Right cardiac atrium (tissue), 5 donors: ENCODE measurements at places on chromosomes 7 and 10. TPM values are rescaled to one million over a fixed set of nuclear protein-coding genes. Genes with fewer than 3 reads are reported as not detected.

GRCh38 chr7:133601617-133602016 lies 348.7 kb downstream of the EXOC4 start:
- DNase-seq, result no peak

DNA sequence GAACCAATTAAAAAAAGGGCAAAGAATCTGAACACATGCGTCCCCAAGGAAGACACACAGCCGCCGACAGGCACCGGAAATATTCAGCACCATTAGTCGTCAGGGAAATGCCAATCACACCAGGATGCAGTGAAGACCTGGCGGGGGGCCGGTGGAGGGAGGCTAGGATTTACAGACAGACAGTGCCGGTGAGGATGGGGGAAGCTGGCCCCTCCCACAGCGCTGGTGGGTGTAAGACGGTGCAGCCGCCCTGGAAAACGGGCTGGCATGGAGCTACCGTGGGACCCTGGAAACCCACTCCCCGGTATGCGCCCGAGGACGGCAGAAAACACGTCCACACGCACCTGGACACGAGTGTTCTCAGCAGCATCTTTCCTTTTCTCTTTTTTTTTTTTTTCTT lies 4.8 kb upstream of the ADAP1 start:
- DNase-seq, result peak; percentile 7

- no peak for DNase-seq
Observed at GRCh38 chr7:46145412-46145811, 224.3 kb upstream of the IGFBP3 start.

GRCh38 chr10:71128311-71128980 lies 83.9 kb upstream of the UNC5B start:
- peak; percentile 60 for DNase-seq

DNA sequence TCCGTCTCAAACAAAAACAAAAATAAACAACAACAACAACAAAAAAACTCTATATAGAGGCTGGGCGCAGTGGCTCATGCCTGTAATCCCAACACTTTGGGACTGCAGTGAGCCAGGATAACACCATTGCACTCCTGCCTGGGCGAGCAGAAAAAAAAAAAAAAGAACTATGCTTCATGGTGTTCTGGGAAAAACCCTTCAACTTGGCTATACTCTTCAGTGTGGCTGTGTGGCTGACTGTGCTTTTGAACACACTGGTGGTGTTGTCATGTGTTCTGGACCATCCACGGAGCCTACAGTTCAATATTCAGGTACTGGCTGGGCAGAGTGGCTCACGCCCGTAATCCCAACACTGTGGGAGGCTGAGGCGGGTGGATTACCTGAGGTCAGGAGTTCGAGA lies 26.5 kb downstream of the SNX8 start:
- no peak for DNase-seq

DNA sequence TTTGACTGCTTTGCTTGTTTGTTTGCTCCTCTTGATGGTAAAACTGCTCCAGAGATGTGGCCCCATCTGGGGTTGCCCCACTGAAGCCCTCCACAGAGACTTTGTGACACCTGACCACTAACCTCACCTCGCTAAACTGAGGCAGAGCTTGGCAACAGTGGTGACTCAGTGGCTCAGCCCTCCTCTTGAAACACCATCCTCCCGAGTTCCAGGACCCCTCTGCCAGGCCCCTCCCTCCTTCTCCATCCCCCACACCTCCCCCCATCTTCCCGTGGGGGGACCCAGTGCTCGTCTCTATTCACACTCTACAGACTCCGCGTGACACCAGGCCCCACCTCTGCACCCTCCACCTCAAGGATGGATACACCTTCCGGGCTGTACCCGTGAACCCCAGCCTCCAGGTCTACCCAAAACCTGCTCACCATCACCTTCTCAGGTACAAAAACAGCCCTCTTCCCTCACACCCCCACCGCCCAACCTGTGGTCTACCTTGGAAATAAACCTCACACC lies 19.0 kb upstream of the RET start:
- DNase-seq, result no peak

DNA sequence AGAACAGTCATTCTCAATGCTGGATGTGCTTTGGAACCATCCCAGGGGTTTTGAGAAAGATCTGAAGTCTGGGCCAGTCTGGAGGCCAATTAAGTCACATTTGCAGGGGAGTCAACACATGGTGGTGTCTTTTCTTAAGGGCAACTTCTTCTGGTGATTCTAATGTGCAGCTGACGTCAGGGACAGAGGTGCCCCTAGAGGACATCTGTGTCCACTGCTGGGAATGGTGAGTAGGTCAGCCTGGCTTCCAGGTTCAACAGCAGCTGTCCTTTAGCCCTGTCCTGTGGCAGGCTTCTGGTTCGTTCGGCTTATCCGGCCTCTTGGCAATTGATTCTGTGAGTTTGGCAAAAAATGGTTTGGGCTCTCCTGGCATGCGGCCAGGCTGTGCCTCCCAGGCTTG lies 269.7 kb upstream of the HABP2 start:
- no peak for DNase-seq

GRCh38 chr10:91296471-91296870 lies 76.0 kb downstream of the PCGF5 start:
- no peak for DNase-seq

GRCh38 chr7:11754933-11755332 lies 77.1 kb downstream of the THSD7A start:
- no peak for DNase-seq

ARHGAP12 gene
- 20.0 TPM for polyA plus RNA-seq

GRCh38 chr7:127870231-127870907 lies 160.9 kb downstream of the LRRC4 start:
- DNase-seq, result no peak

RSU1 gene
- 44.4 TPM for polyA plus RNA-seq

GRCh38 chr7:129875745-129876411 lies 76.9 kb downstream of the UBE2H start:
- DNase-seq, result no peak

CARD11 gene
- polyA plus RNA-seq, result 0.16 TPM

- DNase-seq, result no peak
Observed at GRCh38 chr10:124378881-124379471, 39.7 kb downstream of the OAT start.
